ENCODE measurements at places on chromosomes 3 and 15.

GRCh38 chr3:127964816-127965215, 49.8 kb downstream of the KBTBD12 start:
- no peak for DNase-seq

- DNase-seq: no peak
Measured at GRCh38 chr3:123344175-123344906, 104.5 kb downstream of the ADCY5 start.

- no peak for DNase-seq
Measured at GRCh38 chr3:139481116-139481515, 4.8 kb upstream of the RBP2 start.

GRCh38 chr3:183584246-183584913, 28.9 kb upstream of the KLHL6 start:
- DNase-seq: no peak

- no peak for DNase-seq
Measured at GRCh38 chr3:16875876-16876550, 8.7 kb upstream of the PLCL2 start.

DNA sequence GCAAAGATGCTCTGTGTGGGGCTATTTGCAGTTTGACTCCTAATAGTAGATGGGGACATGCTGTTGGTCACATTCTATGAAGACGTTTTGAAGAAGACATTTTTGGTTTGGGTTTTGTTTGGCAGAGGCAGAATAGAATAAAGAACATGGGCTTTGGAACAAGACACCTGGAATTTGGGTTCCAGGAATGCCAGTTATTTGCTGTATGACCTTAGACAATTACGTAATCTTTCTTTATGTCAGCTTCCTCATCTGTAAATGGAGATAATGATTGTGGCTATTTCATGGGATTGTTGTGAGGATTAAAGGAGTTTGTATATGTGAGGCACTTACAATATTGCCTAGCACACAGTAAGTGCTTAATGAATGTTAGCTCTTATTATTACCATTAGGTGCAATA, 91.6 kb downstream of the MESD start:
- no peak for DNase-seq

Data from effector CD8-positive, alpha-beta T cell (primary cell).